Stimulated activated CD4-positive, alpha-beta T cell treated with anti-CD3 and anti-CD28 coated beads, TNF-alpha, amount 100 ng/mL, for 24 hours (primary cell): ENCODE measurements at places on chromosomes 7 and 10.

DNA sequence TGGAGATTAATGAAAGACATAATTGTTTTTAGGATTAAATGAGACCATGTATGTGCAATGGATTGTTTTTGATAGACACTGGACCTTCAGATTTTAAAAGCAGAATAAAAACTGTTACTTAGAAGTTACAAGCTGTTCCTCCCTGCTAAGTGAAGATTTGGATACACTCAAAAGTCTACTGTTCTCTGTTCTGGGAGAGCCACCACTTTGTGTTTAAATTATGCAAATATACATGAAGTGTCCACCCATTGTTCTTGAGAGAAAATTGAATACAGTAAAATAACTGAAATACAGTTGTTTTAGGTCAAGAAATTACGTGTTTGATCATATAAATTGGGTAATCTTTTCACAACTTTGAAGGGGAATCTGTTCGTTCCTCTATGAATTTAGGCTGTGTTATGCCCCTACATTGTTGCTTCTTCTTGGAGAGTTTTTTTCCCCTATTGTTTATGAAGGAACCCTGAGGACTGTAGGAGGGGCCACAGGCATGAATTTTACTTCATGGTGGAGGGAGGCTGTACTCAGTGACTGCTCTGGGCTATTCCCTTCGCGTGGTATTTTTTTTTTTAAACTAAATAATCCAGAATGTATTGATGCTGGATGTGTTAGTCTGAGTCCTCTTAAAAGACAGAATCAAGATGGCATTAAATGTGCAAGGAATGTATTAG is 18.6 kb upstream of the VCL start:
- no peak for DNase-seq

DNA sequence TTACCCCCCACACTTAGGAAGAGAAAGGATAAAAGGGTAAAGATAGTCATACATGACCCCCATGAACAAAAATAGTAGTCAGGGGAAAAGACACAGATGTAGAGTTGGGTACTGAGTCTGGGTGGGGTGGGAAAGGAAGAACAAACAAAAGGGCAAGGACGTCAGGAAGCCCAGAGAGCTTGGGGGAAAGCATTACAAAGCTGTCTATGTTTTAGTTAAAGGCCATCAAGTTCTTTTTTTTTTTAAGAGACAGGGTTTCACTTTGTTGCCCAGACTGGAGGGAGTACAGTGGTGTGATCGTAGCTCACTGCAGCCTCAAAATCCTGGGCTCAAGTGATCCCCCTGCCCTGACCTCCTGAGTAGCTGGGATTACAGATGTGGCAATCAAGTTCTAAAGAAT is 98.4 kb upstream of the PDLIM1 start:
- no peak for DNase-seq

DNA sequence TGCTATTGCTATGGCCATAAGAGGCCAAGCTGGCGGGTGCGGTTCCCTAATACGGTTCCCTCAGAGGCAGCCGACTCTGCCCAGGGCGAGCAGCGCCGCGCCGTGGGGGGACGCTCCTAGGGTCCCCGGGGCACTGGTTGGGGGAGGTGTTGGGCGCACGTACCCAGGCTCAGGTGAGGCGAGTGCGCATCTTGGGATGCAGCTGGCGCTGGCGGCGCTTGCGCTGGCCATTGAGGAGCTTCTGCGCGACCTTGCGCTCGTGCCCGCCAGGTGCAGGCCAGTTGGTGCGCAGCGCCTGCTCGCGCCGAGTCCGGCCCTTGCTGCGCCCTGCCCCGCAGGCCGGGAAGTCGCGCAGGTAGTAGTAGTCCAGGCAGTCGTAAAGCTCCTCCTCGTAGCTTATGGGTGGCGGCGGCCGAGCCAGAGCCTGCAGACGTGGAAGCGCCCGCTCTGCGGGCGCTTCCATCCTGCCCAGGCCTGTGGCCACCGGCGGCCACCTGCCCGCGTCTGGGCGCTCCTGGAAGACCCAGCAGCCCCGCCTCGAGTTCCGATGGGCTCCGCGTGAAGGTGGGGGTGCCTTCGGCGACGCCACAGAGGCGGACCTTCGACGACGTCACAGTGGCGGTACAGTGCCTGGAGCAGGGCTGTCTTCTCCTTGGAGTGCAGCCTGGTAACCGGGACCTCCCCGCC is at the start of gene NUPR2:
Gene NUPR2, minus strand, starts transcription at position 566 of the 687 bp plus-strand sequence. Its CDS starts 103 bp downstream, at position 463.
- no peak for DNase-seq

DNA sequence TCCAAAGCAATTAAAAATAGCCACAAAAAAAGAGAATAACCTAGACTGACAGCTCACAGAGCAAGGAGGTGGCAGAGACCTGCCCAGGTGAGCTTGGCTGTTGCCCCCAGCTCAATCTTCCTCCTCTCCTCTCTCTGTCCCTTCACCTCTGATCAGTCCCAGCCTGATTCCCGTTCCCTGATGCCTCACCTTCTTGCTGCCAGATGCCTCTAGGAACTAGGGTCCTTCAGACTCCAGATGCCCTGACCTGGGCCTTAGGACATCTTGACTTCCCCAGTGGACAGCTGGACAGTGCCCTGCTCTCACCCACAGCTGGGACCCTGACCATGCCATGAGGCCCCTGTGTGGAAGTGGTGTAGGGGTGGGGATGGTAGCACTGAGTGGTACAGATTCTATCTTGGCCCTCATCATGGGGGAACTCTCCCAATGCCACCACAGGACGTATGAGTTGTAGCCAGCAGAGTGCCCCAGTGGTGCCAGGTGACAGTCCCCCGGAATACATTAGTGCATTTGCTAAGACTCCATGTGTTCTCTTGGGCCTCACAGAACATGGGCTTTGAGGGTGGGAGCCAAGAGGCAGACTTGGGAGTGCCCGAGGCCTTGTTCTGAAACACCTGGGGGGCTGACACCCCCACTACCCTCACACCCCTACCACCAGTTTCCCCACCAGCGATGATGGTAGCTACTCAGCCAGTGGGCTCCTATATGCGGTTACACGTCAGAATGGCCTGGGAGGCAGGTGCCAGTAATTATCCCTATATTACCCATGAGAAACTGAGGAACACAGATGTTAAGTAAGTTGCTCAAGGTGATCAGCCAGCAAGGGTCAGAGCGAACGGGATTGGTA is 2.0 kb downstream of the DEPP1 start:
- no peak for DNase-seq

DNA sequence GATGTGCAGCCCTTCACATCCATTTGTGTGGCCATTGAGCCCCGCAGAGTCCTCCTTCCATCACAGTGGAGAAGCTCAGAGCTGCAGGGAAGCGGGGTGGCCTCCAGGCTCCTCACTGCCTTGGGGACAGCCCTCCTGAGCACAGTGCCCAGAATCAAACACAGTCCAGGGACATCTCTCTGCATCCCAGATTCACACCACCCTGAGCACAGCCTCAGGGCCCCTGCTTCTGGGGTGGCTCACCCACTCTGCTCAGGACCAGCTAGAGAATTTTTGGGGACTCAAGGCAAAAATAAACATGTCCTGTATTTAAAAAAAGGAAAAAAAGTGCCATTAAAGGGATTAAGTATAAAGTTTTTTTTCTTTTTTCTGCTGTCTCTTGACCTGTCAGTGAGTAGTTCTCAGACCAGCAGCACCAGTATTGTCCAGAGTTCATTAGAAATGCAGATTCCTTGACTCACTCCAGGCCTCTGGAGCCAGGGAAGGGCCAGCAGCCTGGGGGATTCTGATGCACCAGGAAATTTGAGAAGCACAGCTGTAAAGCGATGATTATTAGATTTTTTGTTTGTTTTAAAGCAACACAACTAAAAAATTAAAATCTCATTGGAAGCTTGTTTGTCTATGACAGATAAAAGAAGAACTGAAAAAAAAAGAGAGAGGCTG is 61.6 kb downstream of the ARHGAP22 start:
- DNase-seq, result no peak
